ENCODE measurements at places on chromosomes 13 and 19. TPM values are rescaled to one million over a fixed set of nuclear protein-coding genes. Genes with fewer than 3 reads are reported as not detected.

The RFX2 gene
- total RNA-seq = 10.3 TPM

The RAB3D gene
- total RNA-seq = 17.7 TPM

The KLK4 gene
- total RNA-seq = not detected

The C19orf33 gene
- total RNA-seq = 9.2 TPM

The C13orf42 gene
- total RNA-seq = not detected

The ZNF763 gene
- 15.9 TPM for total RNA-seq

The ADPRHL1 gene
- total RNA-seq = 7.3 TPM

The PSG7 gene
- total RNA-seq = not detected

The NLRP9 gene
- not detected for total RNA-seq

The IL12RB1 gene
- 0.38 TPM for total RNA-seq

The METTL21C gene
- total RNA-seq = 2.9 TPM

The PCDH17 gene
- 25.2 TPM for total RNA-seq

The RGL3 gene
- total RNA-seq = 2.5 TPM

The ZNF835 gene
- total RNA-seq = 12.2 TPM

The ZNF99 gene
- 1.3 TPM for total RNA-seq

The CELF5 gene
- total RNA-seq = 13.4 TPM

The MBD3L2 gene
- total RNA-seq = not detected

The ERF gene
- 38.5 TPM for total RNA-seq

The ARID3A gene
- total RNA-seq = 12.7 TPM

The LGALS14 gene
- total RNA-seq = not detected

The SERTAD1 gene
- total RNA-seq = 4.1 TPM

The LRG1 gene
- total RNA-seq = 0.99 TPM

The TPTE2 gene
- not detected for total RNA-seq

The C19orf53 gene
- total RNA-seq = 41.0 TPM

The THAP8 gene
- 7.6 TPM for total RNA-seq

The SNRNP70 gene
- 301 TPM for total RNA-seq

The ICAM5 gene
- total RNA-seq = 3.4 TPM

The SPACA4 gene
- total RNA-seq = not detected

The SERP2 gene
- total RNA-seq = 12.5 TPM

The HSPB6 gene
- 14.9 TPM for total RNA-seq

The DACH1 gene
- total RNA-seq = 102 TPM

The SLC27A1 gene
- total RNA-seq = 33.2 TPM

The ITGBL1 gene
- 30.7 TPM for total RNA-seq

Data from camera-type eye (tissue), 1 donor.